ENCODE measurements at places on chromosomes 7 and 10.

DNA sequence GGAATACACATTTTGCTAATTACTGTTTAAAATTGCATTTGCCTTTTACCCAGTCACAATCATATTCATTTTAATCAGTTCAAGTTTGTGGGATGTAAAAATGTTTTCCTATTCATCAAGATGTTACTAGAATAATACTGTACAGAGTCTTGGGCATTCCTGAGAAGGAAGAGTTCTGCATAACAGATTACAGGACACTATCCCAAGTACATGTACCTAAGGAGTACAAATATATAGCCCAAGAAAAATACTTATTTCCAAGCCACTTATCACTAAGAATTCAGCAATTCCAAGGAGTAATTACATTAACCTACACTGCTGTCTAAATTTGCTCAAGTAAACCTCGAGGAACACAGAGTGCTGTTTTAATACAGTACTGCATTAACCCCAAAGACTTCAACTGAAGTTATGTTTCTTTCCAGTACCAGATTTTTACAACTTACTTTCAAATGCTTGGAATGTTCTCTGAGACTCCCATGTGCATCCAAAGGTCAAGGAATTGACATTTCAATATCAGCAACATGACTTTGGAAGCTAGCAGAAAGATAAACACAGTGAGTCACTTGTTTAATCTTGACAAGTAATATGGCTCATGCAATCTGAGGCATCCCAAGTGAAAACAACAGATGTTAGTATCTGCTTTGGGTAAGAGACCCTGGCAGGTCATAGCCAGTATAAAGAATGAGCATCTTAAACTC is 125.4 kb upstream of the BET1 start:
- DNase-seq, result peak; percentile 28

DNA sequence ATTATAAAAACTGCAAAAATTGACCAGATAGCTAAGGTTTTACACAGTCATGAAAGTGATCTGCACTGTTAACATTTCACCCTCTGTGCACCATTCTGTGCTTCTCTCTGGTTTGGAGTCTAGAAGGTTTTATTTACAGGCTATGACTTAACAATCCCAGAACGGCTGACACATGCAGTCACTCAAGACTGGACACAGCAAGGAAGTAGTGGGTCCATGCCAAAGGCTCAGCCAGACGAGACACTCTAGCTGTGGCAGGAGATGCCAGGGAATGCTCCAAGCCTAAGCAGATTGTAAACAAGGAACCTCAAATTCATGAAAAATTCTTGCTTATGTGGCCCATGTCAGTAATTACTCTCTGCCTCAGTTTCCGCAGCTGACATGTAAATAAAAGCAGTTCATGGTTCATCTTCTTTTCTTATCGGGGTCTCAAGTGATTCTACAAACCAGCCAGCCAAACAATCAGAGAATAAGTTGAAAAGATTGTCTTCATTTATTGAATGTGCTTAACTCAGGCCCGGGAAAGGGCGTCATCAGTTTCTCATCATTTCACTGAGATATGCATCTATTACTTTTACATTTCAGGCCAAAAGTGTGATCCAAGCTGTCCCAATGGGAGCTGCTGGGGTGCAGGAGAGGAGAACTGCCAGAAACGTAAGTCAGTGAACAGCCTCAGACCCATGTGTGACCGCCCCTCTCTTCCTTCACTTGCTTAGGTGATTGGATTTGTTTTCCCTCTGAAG is 132.1 kb downstream of the EGFR start:
- DNase-seq, result no peak

GRCh38 chr10:23095966-23096801 is 805 bp downstream of the MSRB2 start:
- no peak for DNase-seq

DNA sequence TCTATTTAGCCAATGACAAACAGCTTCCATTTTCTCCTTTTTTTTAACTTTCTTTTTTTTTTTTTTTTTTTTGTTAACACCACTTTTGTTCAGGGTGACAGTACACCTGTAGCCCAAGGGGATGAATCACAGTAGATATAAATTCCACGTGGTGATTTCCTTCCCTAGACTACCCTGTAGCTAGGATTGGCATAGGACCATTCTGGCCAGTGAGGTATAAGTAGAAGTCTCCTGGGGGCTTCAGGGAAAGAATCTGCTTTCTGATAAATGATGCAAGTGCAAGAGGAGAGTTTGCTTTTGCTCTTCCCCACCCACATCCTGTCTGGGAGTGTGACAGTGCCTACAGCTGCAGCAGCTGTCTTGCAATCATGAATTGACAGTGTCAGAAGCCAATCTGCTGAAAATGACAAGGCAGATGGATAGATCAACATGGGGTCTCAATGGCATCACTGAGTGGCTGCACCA is 63.2 kb upstream of the TOMM7 start:
- DNase-seq, result no peak

DNA sequence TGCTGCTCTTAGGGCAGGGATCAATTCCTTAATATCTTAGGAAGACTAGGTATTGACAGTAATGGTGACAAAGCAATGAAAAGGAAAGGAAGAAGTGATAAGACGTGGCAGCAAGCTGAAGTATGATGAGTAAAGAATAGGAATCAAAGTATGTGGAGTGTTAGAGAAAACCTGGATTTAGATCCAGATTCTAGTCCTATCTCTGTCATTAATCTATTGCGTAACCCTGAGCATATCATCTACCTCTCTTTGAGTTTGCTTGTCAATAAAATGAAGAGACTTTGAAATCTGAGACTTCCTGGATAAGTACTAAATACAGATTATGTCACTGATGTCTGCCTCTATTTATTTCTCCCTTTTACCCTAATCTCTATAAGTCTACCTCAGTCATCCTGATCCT is 89.2 kb downstream of the PTEN start:
- DNase-seq, result no peak

- no peak for DNase-seq
Measured at GRCh38 chr7:154907651-154908620, 95.0 kb downstream of the PAXIP1 start.

DNA sequence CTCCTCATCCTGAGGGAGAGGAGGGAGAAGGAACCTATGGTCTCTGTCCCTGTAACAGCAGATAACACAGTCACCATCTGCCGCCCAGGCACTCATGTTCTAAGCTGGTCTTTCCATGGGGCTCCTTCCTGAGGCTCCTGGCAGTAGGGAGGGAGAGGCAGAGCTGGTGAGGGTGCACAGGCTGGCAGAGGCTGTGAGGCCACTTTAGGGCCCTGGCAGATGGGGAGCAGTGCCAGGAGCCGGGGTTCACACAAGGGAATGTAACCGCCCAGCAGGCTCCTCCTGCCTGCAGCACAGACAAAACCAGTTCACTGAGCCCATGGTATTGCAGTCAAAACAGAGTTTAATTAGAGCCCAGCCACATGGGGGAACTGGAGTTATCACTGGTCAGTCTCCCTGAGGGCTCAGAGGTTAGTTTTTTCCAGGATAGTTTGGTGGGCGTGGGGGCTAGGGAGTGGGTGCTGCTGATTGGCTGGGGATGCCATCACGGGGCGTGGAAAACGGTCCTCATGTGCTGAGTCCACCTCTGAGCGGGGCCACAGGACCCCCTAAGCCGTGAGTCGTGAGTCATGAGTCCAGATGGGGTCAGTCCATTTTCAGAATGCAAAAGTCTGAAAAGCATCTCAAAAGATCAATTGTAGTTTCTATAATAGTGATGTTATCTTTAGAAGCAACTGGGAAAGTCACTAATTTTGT is 499.3 kb upstream of the FOXK1 start:
- no peak for DNase-seq

DNA sequence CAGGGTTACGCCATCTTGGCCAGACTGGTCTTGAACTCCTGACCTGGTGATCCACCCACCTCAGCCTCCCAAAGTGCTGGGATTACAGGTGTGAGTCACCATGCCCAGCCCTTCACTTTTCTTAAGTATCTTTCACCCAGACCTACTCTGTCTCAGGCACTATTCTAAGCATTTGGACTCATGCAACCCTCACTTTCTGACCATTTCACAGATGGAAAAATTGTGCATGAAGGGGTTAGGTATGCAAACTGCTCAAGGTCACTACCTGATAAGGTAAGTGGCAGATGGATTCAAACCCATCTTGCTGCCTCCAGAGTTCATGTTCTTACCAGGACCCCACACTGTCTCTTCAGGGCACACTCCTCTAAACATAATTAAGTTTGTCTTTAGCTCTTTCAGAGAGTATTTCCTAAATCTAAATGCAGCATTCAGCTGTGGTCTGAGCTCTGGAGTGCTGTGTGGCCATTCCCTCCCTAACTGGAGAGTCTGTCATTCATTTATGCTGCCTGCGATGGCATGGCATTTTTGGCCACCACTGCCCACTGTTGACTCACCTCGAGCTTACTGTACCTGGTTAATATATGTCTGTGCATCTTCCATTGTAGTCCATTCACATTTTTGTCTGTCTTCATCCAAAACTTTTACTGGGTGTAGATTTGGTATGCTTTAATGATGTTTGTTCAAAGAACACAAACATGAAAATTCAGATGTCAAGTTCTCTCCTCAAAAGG is 88.4 kb downstream of the CCDC71L start:
- DNase-seq, result no peak

DNA sequence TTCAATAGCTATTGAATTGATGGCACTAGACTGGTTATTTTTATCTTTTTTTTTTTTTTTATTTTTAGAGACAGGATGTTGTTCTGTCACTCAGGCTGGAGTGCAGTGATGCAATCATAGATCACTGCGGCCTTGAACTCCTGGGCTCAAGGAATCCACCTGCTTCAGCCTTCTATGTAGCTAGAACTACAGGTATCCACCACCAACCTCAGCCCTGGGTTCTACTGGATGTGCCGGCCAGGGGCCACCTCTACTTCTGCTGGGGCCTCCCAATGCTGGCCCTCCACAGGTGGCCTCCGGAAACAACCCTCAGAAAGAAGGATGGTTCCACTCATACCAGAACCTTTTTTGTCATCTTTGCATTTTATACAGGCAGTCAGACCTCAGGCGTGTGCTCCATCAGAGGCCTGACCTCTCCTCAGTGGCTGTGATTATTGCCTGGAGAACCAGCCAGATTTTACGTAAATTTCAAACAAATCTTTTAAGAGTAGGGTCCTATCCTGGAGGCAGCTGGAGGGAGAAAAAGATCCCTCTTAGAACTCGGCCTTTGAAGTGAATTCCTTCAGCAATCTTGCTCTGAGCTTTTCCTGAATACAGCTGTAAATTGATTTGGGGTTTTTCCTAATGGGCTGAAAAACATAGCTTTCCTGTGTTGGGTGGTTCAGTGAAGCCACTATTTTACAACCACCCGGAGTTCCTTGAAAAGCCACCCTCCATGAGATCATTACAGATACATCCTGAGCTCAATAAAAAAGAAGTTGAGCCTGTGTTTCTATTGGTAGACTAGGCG is 110.0 kb downstream of the SPAG6 start:
- DNase-seq, result no peak

DNA sequence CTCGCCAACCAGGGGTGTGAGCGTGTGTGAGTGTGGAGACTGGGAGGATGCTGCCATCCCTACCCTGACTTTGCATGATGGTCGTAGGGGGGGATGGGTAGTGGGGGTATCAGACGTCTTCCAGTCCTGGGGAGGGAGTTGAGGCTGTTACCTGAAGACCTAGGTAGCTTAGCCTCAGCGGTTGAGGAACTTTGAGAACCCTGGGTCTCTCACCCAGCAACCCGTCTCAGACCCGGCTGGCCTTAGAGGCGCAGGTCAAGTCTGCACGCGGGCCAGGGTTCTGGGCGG is 2.7 kb downstream of the SLC4A2 start:
- no peak for DNase-seq

GRCh38 chr10:130498042-130498441 is 361.9 kb downstream of the GLRX3 start:
- DNase-seq, result no peak

DNA sequence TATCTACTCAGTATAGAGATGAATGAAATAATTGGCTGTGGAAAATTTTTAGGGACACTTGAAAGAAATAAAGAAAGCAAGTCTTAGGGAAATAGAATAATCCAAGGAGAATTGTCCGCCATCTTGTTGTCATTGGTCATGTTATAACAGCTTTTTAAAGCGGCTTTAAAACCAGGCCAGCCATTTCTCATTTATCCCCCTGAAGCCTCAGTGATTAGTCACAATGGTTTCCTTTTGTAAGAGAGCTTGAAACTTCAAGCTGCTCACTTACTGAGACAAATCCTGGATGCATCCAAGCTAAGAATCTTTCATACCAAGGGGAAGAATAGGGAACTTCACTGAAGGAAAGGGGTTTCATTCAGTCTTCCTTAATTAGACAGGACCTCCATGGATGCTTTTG is 67.9 kb downstream of the SGCE start:
- no peak for DNase-seq

DNA sequence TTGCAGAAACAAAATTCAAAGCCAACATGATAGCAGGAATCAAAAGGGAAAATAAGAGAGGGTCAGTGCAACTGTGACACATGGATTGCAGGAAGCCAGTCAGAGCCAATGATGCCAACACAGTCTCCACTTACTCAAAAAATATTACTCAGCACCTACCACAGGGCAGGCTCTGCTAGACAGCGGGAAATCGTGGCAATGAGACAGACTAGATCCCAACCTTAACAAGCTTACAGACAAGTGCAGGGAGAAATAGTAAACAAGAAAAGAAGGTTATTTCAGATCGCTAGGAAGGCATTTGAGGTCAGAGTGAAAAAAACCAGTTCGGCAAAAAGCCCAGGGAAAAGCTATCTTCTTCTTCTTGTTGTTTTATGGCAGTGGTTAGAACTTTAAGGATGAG is 45.2 kb upstream of the NPFFR1 start:
- no peak for DNase-seq

GRCh38 chr7:105224884-105225651 is 163.7 kb downstream of the SRPK2 start:
- peak; percentile 68 for DNase-seq

GRCh38 chr7:44388089-44388970 is 62.9 kb upstream of the CAMK2B start:
- DNase-seq, result no peak

DNA sequence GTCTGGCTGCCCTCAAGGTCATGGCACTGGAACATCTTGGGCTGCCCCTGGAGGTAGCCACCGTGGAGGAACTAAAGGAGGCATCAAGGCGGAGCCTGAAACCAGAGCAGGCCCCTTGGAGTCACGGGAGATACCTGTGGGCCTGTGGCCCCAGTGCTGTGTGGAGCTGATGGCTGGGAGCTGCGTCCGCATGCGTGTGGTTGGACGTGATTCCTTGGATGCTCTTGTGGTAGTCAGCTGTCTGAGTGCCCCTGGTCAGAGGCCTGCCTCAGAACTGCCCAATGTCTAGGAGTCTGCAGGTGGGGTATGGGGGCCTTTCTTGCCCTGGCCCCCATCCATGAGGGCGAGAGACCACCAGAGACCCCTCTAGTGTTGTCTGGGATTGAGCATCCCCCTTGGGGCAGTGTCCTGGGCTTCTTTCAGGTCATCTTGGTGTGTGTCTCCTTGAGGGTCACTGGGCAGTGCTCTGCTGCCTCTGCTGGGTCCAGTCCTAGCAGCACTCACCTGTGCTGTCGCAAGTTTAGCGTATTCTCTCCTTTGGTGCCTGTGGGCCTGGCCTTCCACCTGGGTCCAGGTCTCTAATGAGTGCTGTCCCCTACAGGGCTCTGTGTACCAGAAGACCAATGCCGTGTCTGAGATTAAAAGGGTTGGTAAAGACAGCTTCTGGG is 8.1 kb downstream of the PGAM2 start:
- DNase-seq, result no peak

GRCh38 chr7:110841840-110842545 is 248.9 kb upstream of the LRRN3 start:
- DNase-seq, result peak; percentile 80
